ENCODE measurements at places on chromosomes 12 and 14.

- no peak for DNase-seq
Observed at GRCh38 chr12:54159140-54159539, 29.6 kb downstream of the SMUG1 start.

DNA sequence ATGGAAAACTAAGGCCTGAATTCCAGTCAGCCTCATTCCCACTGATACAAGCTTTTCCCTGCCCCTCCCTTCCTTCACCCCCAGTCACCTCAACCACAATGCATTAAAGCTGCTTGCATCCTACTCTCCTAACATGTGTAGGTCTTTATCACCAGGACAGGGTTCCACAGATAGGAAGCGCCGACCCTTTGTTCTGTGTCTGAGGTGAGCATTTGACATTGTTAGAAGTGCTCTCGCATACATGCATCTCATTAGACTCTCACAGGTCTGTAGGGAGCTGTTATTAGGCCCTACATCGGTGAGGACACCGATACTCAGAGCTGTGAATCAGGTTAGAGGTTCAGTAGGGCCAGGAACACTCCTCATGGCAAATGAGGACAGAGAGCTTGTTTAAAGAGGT lies 13.2 kb upstream of the EDDM3A start:
- no peak for DNase-seq

DNA sequence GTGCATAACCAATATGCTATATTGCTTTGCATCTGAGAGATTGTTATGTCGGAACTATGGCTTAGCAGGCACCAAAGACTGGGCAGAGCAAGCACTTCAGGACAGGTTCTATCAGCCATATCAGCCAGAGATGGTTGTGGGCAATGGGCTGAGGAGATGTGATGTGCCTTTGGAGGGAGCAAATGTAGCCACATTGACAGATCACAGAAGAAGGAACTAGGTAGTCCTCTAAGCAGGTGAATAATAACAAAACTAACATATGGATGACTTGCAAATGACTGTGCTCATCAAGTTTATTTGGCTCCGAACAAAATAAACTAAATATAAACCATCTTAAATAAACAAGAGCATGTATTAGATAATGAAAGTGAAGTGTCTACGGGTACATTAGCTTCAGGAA lies 291.7 kb downstream of the RMST start:
- DNase-seq, result no peak

- no peak for DNase-seq
Observed at GRCh38 chr12:29389295-29389919, 8.4 kb upstream of the ERGIC2 start.

DNA sequence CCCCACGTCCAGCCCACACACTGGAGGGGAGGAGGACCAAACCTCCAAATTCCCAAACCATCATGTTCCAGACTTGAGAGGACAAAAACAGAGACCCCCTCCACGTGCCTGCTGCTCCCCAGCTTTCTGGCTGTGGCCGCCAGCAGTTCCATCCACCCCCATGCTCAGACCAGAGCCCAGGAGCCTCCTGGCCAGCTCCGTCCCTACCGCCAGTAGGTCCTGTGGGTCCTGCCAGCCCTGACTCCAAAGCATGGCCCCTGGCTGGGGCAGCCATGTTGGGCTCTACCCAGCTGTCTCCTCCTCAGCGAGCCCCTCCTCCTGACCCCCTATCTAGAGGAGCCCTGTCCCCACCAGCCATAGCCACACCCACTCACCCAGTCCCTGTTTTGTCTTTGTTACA lies 227.3 kb upstream of the RTL1 start:
- DNase-seq, result no peak

GRCh38 chr12:62799126-62799736 lies 135.7 kb downstream of the PPM1H start:
- peak; percentile 61 for DNase-seq

DNA sequence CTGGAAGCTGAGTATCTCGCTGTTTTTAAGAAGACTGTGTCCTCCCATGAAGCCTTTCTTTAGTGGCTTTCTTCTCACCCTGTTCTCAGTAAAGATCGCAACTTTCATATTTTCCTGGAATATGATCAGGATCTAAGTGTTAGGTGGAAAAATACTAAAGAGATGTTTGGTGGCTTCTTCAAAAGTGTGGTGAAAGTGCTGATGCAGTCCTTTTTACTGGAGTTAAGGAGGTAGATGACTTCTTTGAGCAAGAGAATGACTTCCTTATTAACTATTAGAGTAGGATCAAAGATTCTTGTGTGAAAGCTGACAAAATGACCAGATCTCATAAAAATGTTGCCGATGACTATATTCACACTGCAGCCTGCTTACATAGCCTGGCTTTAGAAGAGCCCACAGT lies 141.6 kb downstream of the SLC5A8 start:
- no peak for DNase-seq

DNA sequence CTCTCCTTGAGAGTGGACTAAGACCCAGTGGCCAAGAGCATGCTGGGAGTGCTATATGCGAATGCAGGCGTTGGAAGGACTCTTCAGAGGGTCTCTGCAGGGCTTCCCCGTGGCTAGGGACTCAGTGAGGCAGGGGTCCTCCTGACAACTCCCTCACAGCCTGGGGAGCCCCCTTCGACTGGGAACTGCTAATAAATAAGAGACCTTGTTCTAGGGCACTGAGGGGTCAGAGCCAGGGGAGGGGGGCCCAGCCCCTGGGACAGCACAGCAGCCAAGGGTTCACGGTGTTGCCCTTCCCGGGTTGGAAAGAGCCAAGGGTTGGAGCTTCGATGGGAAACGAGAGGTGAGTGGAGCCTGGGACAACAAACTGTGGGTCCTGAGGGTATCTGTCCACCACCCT lies 6.0 kb upstream of the CPNE6 start:
- DNase-seq, result no peak

DNA sequence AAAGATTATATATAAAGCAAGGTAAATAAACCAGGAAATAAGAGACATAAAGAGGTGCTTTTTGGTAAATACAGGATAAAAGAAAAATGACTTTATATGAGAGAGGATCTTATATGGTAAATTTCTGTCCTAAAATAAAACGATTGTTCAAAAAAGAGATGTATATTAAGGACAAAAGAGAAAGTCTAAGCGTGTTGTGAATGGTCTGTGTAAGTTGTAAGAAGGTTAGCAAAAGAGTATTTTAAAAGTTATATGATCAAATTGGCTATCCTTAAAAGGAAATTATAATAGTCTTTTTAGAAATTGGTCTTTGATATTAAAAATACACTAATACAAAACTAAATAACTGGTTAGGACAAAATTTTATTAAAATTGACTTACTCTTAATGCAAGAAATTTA lies 14.1 kb upstream of the ACSM4 start:
- DNase-seq, result no peak

- DNase-seq, result peak; percentile 32
Observed at GRCh38 chr12:21300632-21301031, 34.1 kb downstream of the SLCO1A2 start.

DNA sequence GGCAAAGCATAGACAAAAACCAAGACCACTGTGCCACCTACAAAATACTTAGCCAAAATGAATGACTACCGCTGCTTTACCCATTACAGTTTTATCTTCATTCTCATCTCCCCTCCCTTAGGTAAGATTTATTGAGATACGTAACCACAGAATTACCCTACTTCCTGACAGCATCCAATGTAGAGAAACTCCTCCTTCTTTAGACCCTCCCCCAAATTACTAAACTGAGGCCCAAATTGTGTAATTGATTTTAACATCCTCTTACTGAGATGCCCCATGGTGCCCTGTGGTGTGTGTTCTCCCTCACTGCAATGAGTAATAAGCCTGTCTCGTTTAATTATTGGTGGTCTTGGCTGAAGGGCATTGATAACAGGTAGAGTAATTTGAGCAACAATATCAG lies 19.1 kb downstream of the VRK1 start:
- peak; percentile 16 for DNase-seq

- DNase-seq, result peak; percentile 19
Observed at GRCh38 chr12:110046451-110047187, 1.7 kb downstream of the C12orf76 start.

DNA sequence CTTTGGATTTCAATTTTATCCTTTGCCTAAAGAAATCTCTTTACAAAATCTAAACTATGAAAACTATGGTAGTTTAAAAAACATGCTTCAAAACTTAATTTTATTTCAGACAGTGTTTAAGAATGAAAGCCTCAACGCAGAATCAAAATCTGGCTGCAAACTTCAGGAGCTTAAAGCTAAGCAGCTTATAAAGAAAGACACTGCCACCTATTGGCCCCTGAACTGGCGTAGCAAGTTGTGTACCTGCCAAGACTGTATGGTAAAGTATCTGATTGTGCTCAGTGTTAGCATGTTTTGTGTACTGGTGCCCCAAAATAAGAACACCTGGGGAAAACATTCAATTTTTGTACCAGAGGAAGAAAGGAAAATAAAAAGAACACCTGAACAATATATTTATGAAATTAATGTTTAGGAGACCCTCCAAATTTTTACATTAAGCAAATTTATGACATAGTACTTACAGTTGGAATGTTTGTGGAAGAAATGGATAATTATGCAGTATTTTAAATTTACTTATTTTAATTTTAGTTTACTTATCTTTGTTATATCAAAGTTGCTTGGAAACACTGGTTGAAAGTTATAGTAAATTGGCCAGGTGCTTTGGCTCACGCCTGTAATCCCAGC lies 12.2 kb downstream of the UBR7 start:
- peak; percentile 73 for DNase-seq

DNA sequence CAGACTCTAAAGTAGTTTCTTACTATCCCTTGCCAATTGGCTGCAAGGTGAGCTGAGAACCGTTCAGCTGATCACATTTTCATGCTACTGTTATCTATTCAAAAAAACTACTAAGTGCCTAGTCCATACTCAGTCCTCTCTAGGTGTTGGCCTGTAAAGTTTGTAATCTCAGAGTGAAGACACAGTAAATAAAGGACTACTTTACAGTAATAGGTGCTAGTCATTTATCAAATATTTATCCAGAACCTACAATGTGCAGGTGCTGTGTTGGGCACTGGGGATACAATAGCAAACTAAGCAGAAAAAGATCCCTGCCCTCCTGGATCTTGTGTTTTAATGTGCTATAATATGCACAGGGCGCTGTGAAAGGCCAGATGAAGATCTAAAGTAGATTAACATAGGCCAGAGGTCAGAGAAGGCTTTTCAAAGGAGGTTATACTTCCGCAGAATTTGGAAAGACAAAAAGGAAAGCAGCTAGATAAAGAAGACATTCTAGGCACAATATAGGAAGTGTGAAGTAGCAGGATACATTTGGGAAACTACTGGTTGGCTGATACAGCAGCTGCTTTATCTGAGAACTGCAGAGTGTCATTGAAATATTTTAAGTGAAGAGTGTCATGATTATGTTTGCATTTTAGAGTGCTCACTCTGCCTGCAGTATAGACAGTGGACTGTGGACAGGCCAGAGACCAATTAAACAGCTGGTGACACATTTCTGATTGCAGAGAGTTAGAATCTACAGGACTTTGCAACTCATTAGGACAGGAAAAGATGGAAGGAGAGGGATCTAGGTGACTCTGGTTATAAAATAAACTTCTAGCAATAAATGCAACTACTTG lies 8.0 kb upstream of the ACTR10 start:
- DNase-seq, result no peak

GRCh38 chr12:20097626-20098025 lies 270.7 kb upstream of the PDE3A start:
- no peak for DNase-seq

Data from inflammatory macrophage treated with lipopolysaccharide for 4 hours (primary cell).